ENCODE measurements at places on chromosomes 6 and 20. TPM values are rescaled to one million over a fixed set of nuclear protein-coding genes. Genes with fewer than 3 reads are reported as not detected.

The OLIG3 gene
- not detected for total RNA-seq

The ISM1 gene
- total RNA-seq, result 15.2 TPM

The MEI4 gene
- not detected for total RNA-seq

The CPXM1 gene
- total RNA-seq, result 45.4 TPM

The PDSS2 gene
- total RNA-seq, result 6.9 TPM

The TFAP2A gene
- total RNA-seq, result not detected

DNA sequence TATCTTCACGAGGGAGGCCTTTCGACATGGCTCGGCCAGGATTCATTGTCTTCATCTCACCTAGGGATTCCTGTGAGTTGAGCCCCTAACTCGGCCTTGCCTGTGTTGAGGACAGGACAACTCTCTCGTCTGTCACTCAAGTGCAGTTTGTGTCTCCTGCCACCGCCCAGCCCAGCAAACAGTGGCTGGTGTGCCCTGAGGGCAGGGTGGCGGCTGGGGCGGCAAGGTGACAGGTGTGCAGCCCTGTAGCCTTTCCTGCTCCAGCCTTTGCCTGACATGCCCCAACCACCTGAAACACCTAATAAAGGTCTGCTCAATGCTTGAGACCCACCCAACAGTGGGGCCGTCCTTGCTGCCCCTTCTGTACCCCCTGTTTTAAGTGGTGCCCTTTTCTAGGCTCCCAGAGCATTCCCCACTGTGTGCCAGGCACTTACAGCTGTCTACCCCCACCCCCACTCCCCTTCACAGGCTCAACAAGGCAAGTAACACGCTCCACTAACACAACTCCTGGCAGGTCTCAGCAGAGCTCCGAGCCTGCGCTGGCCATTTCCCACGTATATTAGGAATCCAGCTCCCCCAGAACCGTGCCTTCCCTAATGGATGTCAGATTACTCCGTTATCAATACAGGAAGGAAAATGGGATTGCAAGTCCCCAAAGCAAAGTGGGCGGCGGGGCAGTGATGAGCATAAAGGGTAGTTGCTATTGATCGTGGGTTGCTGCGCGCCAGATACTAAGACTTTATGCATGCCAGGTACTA, 17.7 kb downstream of the GFRA4 start:
- H3K36me3 ChIP-seq, result peaks cover 9% of the 10 kb centered on the region
- no peak for DNase-seq
- no peaks in the 10 kb centered on the region for H3K4me1 ChIP-seq
- no peak overlapping the region for H3K27ac ChIP-seq
- H3K4me3 ChIP-seq, result no peak overlapping the region
- H3K27me3 ChIP-seq, result no peaks in the 10 kb centered on the region

DNA sequence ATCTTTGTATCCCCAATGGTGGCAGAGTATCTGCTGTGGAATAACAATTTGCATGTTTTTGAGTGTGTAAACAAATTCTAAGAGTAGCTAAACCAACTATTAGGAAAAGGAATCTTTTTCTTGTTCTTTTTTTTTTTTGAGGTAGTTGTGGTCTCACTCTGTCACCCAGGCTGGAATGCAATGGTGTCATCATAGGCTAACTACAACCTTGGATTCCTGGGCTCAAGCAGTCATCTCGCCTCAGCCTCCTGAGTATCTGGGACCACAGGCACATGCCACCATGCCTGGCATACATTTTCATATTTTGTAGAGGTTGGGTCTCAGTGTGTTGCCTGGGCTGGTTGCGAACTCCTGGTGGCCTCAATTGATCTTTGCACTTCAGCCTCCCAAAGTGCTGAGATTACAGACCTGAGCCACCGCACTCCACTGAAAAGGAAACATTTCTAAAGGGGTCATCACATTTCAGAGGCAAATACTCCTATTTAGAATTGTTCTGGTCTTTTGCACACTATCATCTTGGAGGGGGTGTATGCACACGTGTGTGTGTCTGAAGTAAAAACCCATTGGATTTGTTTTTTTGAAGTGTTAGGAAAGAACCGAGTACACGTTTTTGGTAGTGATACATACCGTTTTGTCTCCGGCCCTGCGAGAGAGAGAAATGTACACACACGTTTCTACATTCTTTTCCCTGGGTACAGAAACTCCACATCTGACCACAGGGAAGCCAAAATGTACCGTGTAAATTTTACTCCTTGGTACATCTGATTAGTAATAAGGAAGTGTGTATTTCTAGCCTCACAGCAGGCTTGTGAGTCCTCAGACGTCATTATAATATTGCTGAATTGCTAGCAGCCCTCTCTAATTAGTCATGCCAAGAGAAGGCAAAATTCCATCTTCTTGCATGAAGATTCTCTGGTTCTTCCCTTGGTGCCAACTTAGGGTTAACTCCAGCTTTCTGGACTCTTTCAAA, 183.6 kb downstream of the JARID2 start:
- DNase-seq, result no peak
- H3K27ac ChIP-seq, result no peak overlapping the region
- H3K36me3 ChIP-seq, result no peaks in the 10 kb centered on the region
- peaks cover 9% of the 10 kb centered on the region for H3K4me1 ChIP-seq
- H3K4me3 ChIP-seq, result no peak overlapping the region

GRCh38 chr20:18628330-18628920, 40.6 kb downstream of the DTD1 start:
- H3K27me3 ChIP-seq, result no peaks in the 10 kb centered on the region
- DNase-seq, result no peak
- H3K36me3 ChIP-seq, result no peaks in the 10 kb centered on the region
- H3K27ac ChIP-seq, result no peak overlapping the region

GRCh38 chr6:156618600-156619205, 158.5 kb upstream of the ARID1B start:
- H3K27ac ChIP-seq, result no peak overlapping the region
- no peaks in the 10 kb centered on the region for H3K27me3 ChIP-seq
- no peak for DNase-seq
- H3K4me1 ChIP-seq, result no peaks in the 10 kb centered on the region

DNA sequence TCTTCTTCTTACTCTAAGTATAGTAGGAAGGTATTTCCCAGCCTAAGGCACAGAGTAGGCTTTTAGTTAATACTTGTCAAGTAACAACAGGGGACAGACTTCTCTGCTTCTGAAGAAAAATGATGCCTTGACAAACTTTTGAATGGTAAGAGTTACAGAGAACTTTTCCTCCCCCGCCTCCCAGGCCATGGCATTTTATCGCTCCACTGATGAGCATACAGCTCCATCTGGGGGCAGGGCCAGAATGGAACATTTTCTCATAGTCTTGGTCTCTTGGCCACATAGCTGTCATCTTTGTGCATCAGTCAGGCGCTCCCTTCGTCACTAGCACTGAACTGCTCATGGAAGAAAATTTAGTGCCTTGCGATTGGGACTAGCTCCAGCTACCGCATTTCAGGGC, 1066.8 kb upstream of the CITED2 start:
- H3K27me3 ChIP-seq, result no peaks in the 10 kb centered on the region
- no peak overlapping the region for H3K4me3 ChIP-seq
- H3K27ac ChIP-seq, result no peak overlapping the region

GRCh38 chr20:48657426-48658197, 170.2 kb downstream of the PREX1 start:
- no peak overlapping the region for H3K4me3 ChIP-seq
- no peak overlapping the region for H3K27ac ChIP-seq
- H3K36me3 ChIP-seq, result no peaks in the 10 kb centered on the region
- H3K4me1 ChIP-seq, result no peaks in the 10 kb centered on the region
- DNase-seq, result peak; percentile 69
- H3K27me3 ChIP-seq, result no peaks in the 10 kb centered on the region

DNA sequence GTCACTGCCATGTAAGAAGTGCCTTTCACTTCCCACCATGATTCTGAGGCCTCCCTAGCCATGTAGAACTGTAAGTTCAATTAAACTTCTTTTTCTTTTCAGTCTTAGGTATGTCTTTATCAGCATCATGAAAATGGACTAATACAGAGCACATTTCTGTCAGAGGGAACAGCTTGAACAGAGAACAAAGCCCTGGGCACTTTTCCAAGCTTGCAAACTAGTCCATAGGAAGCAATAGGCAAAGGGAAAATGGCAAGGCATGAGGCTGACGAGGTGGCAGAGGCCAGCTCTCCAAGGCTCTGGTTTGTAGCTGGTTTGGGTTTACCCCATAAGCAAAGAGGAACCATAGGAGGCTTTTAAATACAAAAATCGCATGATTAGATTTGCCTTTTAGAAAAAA, 185.1 kb upstream of the HDDC2 start:
- no peaks in the 10 kb centered on the region for H3K27me3 ChIP-seq
- no peak for DNase-seq
- H3K4me1 ChIP-seq, result no peaks in the 10 kb centered on the region
- no peak overlapping the region for H3K4me3 ChIP-seq
- H3K27ac ChIP-seq, result no peak overlapping the region

GRCh38 chr6:167996424-167997199, 859 bp upstream of the KIF25 start:
- no peak overlapping the region for H3K4me3 ChIP-seq
- no peaks in the 10 kb centered on the region for H3K4me1 ChIP-seq
- no peak for DNase-seq
- no peak overlapping the region for H3K27ac ChIP-seq

All from breast epithelium (tissue), 4 donors.